Endothelial cell (in vitro differentiated cells): ENCODE measurements at places on chromosomes 2 and 18. TPM values are rescaled to one million over a fixed set of nuclear protein-coding genes. Genes with fewer than 3 reads are reported as not detected.

DNA sequence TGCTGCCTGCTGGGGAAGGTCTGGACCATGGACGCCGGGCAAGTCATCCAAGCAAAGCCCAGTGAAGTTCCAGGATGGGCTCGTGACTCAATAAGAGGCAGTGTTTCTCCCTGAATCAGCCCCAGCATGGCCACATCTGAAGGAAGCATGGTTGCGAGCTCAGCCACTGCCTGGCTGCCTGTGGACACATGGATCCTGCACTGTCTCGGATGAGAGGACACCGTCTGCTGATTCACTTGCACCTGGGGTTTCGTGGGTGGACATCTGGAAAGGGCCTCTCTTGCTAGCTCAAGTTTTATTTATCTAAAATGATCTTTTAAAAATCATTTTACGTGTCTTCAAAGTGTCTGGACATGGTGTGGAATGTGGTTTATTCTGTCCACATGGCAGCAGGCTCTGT lies 224.8 kb upstream of the FN1 start:
- no peaks in the 10 kb centered on the region for H3K27me3 ChIP-seq
- no peak overlapping the region for H3K27ac ChIP-seq
- no peak for DNase-seq
- peaks cover 17% of the 10 kb centered on the region for H3K4me1 ChIP-seq
- no peaks in the 10 kb centered on the region for H3K36me3 ChIP-seq

- H3K27ac ChIP-seq: no peak overlapping the region
- no peak overlapping the region for H3K4me3 ChIP-seq
- no peaks in the 10 kb centered on the region for H3K4me1 ChIP-seq
- H3K36me3 ChIP-seq: no peaks in the 10 kb centered on the region
- H3K27me3 ChIP-seq: peaks cover 5% of the 10 kb centered on the region
Measured at GRCh38 chr2:120699292-120699691, 36.4 kb upstream of the GLI2 start.

DNA sequence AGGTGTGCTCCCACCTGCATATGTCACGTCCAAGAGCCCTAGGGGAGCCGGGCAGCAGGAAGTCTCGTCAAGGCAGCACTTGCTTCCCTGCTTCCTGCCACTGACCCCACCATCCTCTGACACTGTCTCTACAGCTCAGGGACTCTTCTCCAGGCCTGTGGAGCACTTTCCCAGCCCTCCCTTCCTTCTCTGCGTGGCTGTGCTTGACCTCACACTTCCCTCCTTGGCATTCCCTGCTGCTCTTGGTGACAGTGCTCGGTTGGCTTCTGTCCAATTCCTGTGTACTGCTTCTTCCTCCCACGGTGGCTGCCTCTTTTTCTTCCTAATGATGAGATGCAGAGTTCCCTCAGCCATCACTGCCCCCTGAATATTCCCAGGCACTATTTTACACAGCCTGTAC lies 2.8 kb downstream of the CIDEA start:
- H3K4me1 ChIP-seq: peaks cover 46% of the 10 kb centered on the region
- peak overlapping the region; percentile 81 for H3K27ac ChIP-seq
- H3K36me3 ChIP-seq: no peaks in the 10 kb centered on the region
- DNase-seq: no peak
- H3K4me3 ChIP-seq: no peak overlapping the region

DNA sequence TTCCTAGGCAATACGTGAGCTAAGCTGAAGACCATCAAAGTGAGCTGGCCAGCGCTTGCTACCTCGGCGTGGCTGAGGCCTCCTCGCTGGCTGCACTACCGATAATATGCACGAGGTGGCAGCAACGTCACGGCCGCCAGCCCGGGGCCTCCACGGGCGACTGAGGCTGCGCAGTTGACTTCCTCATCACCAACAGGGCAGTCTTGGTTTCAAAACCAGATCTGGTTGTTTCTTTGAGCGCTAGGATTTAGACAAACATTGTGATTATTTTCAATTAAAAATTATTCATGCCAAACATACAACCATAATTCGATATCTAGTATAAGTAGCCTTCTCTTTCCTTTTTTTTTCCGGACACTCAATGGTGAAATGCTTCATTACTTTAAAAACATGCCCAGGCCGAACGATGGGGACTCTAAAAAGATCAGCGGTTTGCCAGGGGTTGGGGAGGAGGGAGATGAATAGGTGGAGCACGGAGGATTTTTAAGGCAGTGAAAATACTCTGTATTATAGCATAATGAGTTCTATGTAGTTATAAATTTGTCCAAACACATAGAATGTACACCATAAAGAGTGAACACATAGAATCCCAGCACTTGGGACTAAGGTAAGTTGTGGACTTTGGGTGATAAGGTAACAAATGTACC lies 52.0 kb downstream of the CYBRD1 start:
- no peak overlapping the region for H3K27ac ChIP-seq
- peaks cover 2% of the 10 kb centered on the region for H3K27me3 ChIP-seq
- H3K36me3 ChIP-seq: no peaks in the 10 kb centered on the region
- H3K4me1 ChIP-seq: no peaks in the 10 kb centered on the region

DNA sequence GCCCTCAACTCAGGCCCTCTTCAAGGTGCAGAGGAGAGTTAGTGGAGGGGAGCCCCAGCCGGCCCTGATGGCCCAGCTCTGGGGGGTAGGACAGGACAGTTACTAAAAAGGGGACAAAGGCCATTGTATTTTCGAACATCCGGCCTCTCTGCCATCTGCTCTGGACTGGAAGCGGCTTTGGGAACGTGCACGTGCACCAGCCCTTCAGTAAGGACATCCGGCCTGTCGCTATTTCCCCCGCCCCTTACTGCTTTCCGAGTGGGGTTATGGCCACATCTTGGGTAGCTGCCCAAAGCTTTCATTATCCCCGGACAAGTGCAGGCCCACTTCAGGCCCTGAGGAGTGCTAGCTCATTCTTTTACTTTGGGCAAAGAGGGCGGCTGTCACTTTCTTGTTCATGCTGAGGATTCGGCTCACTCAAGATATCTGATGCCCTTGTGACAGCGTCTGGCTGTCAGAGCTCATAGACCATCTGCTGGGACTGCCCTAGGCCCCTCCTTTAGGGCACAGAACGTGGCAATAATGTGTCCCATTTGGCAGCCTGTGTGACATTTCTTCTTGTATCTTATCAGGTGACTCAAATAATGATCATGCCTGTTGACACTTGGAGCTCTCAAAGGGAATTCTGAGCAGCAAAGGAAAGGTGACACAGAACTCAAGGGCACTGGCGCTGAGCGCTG lies 17.5 kb downstream of the SLC4A3 start:
- peaks cover 10% of the 10 kb centered on the region for H3K27me3 ChIP-seq
- H3K4me3 ChIP-seq: no peak overlapping the region
- no peaks in the 10 kb centered on the region for H3K36me3 ChIP-seq
- no peak overlapping the region for H3K27ac ChIP-seq
- no peak for DNase-seq

DNA sequence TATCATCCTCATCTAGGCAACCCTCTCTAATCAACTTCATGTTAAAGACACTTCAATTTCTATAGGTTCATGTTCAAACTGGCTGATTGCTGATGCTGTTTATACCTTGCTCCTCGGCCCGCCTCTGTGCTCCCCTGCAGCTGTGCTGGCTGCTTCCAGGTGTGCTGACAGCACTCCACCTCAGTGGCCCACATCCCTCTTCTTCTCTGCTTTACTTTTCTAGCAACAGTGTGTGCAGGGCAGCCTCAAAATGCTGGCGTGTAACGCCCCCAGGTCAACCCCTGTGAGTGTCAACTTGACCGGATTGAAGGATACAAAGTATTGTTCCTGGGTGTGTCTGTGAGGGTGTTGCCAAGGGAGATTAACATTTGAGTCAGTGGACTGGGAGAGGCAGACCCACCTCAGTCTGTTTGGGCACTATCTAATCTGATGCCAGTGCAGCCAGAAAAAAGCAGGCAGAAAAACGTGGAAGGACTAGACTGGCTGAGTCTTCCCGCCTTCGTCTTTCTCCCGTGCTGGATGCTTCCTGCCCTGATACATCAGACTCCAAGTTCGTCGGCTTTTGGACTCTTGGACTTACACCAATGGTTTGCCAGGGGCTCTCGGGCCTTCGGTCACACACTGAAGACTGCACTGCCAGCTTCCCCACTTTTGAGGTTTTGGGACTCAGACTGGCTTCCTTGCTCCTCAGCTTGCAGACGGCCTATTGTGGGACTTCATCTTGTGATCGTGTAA lies 94.7 kb downstream of the COL6A3 start:
- no peak overlapping the region for H3K4me3 ChIP-seq
- no peaks in the 10 kb centered on the region for H3K4me1 ChIP-seq
- H3K27me3 ChIP-seq: peaks cover 4% of the 10 kb centered on the region
- no peak overlapping the region for H3K27ac ChIP-seq
- no peak for DNase-seq

- no peaks in the 10 kb centered on the region for H3K36me3 ChIP-seq
- H3K27ac ChIP-seq: no peak overlapping the region
- H3K4me1 ChIP-seq: no peaks in the 10 kb centered on the region
- H3K4me3 ChIP-seq: no peak overlapping the region
Measured at GRCh38 chr18:73511771-73512503, 635.7 kb downstream of the FBXO15 start.

GRCh38 chr2:227115761-227116160 lies 48.2 kb downstream of the COL4A4 start:
- H3K27me3 ChIP-seq: no peaks in the 10 kb centered on the region
- H3K36me3 ChIP-seq: no peaks in the 10 kb centered on the region
- H3K27ac ChIP-seq: no peak overlapping the region
- H3K4me3 ChIP-seq: no peak overlapping the region
- peaks cover 3% of the 10 kb centered on the region for H3K4me1 ChIP-seq

DNA sequence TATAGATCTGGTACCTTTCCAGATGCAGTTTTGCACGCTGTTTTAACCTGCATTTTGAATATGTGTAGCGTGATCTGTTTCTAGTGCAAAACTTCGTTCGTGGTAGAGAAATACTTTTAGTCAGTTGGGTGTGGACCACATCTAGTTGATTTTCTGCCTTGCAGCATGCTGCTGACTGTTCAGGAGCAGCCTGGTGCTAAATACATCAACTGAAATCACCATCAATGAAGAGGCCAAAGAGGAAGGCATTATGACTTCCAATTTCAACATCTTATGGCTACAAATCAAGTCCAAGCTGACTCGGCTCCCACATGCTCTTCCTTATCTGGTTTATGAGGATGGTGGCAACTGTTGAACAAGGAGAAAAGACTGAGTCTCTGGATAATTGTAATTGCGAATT lies 298.5 kb downstream of the ZNF521 start:
- peaks cover 14% of the 10 kb centered on the region for H3K36me3 ChIP-seq
- peaks cover 5% of the 10 kb centered on the region for H3K4me1 ChIP-seq
- H3K4me3 ChIP-seq: no peak overlapping the region
- H3K27me3 ChIP-seq: peaks cover 2% of the 10 kb centered on the region

DNA sequence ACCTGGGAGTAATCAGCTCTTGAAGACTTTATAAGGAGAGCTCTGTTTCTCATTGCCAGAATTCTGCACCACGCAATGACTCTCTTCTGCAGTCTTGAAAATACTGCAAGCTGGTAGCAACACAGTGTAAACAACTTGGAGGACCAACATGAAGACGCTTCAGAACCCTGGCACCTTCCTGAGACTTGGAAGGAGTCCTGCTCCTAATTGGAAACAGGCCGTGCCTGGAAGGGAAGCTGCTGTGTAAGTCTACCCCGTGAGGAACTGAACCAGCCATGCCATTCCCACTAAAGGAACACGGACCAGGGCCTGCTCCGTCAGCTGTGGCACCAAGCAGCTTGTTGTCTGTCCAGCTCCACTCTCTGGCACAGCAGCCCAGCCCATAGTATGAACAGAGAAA lies 171.1 kb downstream of the PAX3 start:
- H3K4me1 ChIP-seq: no peaks in the 10 kb centered on the region
- H3K36me3 ChIP-seq: no peaks in the 10 kb centered on the region
- H3K27me3 ChIP-seq: no peaks in the 10 kb centered on the region

DNA sequence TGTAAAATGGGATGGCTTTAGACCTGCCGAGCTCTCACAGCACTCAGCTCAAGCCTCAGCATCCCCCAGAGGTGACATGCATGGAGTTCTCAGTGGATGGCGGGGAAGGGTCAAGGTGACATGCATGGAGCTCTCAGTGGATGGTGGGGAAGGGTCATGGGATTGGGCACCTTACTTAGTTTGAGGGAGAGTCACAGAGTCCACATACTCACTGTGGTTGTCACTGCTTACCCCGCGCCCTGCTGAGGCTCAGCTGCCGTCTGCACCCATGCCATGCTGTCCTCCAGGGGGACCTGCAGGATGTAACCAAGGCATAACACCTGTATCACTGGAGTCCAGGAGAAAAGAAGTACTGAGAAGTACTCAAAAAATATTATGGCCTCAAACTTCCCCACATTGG lies 112.2 kb upstream of the TPO start:
- H3K4me1 ChIP-seq: peaks cover 6% of the 10 kb centered on the region
- H3K27ac ChIP-seq: no peak overlapping the region
- H3K27me3 ChIP-seq: no peaks in the 10 kb centered on the region
- H3K36me3 ChIP-seq: peaks cover 6% of the 10 kb centered on the region
- DNase-seq: no peak

DNA sequence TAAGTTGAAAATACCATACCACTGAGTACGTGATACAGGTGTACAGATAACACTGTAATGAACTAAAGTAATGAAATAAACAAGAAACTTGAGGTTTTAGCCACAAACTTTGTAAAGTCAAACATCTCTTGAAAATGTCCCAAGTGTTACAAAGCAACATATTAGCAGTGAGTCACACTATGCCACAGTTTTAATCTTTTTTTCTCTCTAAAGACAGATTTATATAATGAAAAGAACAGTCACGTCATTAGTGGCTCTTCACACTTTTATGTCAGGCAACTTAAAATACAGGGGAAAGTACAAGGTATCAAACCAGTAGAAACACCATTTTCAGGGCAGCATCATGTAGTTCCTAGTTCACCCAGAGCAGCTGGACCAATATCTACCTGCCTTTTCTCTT lies 42.1 kb downstream of the RAPH1 start:
- DNase-seq: no peak
- no peak overlapping the region for H3K4me3 ChIP-seq
- H3K36me3 ChIP-seq: peaks cover 2% of the 10 kb centered on the region
- H3K4me1 ChIP-seq: no peaks in the 10 kb centered on the region
- no peak overlapping the region for H3K27ac ChIP-seq

AQP12B gene
- total RNA-seq: not detected

CYB5A gene
- 119 TPM for total RNA-seq

GRCh38 chr18:59846814-59847490 lies 52.8 kb upstream of the PMAIP1 start:
- no peak overlapping the region for H3K27ac ChIP-seq
- no peaks in the 10 kb centered on the region for H3K4me1 ChIP-seq
- H3K36me3 ChIP-seq: no peaks in the 10 kb centered on the region

- peaks cover 7% of the 10 kb centered on the region for H3K36me3 ChIP-seq
- H3K4me3 ChIP-seq: no peak overlapping the region
- no peak overlapping the region for H3K27ac ChIP-seq
- DNase-seq: no peak
- H3K4me1 ChIP-seq: no peaks in the 10 kb centered on the region
Measured at GRCh38 chr18:7954238-7954637, 387.1 kb downstream of the PTPRM start.

- H3K27me3 ChIP-seq: peaks cover 9% of the 10 kb centered on the region
- H3K36me3 ChIP-seq: no peaks in the 10 kb centered on the region
- no peak overlapping the region for H3K27ac ChIP-seq
- no peak overlapping the region for H3K4me3 ChIP-seq
Measured at GRCh38 chr2:41932241-41933045, 115.4 kb upstream of the PKDCC start.
